ENCODE measurements at places on chromosomes 2 and 18.

DNA sequence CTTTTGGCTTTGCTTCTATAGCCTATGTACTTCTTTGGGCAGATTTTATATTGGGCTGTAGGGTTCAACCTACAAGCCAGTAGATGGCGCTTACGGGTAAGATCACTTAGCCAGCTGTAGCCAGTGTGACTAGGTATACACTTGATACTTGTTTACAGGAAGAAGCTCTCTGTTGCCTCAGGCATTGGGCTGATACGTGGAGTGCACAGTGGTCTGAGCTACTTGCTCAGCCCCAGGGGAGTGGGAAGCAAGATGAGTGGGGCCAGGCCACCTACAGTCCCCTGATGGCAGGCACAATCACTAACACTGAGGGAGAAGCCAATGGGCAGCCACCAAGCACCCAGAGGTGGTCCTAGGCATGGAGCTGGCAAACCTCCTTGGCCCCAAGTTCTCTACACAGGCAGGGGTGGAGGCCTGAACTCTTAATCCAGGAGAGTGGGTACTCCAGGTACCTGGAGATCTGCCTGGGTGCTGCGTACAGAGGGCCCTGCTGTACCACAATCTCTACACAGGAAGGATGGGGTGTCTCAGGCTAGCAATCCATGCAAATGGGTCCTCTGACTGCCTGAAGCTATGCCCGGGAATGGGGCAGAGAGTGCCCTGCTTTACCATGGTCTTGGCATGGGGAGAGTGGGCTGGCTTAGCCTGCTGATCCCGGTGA is 122.2 kb downstream of the NCOA1 start:
- no peak for DNase-seq

- peak; percentile 76 for DNase-seq
These were observed at the start of gene NCKAP1 for GRCh38 chr2:183038341-183039300. Gene NCKAP1 (minus strand): TSS chr2:183038457. CDS start chr2:183038099, 358 bp downstream.

- DNase-seq = no peak
These were observed 18.3 kb downstream of the RAMP1 start for GRCh38 chr2:237877576-237878307.

DNA sequence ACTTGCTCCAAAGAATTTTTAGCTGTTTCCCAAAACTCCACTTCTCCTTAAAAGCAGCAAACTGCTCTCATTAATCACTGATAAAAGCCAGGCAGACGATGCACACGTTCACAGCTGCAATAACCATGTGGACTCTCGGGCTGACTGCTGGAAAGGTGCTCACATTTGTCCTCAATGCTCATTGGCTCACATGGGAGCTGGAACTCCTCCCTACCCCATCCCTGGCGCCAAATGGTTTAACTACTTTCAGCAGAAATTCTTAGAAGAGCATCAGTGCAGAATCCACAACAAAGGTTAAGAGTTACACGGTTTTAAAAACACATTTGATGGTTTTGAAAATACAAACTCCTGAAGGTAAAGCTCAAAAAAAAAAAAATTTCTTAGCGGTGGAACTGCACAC is 117.1 kb downstream of the NOL10 start:
- DNase-seq = no peak

DNA sequence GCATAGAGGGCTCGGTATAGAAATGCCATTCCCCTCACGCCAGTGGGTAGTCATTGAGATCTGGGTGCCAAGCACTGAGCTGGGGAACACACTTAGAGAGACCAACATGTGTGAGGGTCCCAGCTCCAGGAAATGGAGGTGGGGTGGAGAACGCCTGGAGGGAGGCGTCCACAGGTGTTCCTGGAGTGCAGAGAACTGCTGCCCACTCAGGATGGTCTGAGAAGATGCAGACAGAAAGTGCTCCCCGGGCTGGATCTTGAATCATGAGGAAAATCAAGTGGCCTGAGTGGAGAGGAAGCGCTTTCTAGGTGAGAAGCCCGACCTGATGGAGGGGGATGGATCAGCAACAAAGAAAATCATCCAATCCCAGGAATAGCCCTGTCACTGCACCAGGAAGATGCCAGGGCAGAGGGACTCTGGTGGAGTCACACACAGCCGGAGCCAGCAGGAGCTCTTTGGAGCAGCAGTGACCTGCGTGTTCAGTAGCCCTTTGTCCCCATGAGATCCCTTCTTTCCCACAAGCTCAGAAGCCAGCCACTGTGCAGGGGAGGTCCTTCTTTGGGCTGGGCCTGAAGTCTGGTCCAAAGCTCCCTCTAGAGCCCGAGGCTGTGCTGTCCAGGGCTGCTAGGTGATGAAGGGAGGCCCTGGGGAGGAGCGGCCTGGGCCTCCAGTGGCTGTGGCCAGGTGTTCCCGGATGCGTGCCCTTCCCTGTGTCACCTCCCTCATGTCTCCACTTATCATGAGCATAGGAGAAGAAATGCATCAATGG is 112.3 kb downstream of the RNF144A start:
- no peak for DNase-seq

GRCh38 chr18:10299643-10300042 is 154.8 kb upstream of the APCDD1 start:
- DNase-seq = no peak

DNA sequence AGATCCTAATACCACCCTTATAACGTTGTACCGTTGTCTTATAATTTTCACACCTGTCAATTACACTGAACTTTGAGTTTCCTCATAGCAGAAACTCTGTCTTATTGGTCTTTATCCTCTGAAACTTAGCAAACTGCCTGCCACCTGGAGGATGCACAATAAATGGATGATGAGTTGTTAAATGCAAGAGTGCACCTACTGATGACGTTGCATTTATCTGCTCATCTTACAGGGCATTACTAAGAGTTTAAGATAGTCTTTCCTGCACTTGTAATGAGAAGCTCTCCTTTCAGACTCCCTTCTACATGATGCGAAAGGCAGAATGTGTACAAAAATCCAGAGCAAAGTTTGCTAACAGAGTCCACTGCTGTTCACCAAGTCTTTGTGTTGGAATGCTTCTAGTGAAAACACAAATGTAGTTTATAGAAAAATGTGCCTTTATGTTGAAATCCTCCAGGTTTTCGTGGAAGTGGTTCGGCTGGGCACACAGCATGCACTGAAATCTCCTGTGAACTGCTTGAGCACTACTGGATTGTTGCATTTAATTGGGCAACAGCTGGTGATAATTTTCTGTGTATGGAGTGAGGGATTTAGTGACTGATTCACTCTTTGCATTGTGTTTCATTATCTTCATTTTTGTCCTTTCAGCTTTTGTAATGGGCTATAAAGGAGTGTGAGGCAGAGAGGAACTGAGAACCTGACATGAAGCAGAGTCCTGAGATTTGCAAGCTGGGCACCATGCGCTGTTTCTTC is 665.8 kb upstream of the ID2 start:
- DNase-seq = no peak

GRCh38 chr2:33275689-33276444 is 200.6 kb upstream of the RASGRP3 start:
- DNase-seq = no peak

- DNase-seq = no peak
These were observed 34.9 kb upstream of the CYP26B1 start for GRCh38 chr2:72182547-72182946.

- no peak for DNase-seq
These were observed 29.0 kb upstream of the EPAS1 start for GRCh38 chr2:46268196-46268595.

DNA sequence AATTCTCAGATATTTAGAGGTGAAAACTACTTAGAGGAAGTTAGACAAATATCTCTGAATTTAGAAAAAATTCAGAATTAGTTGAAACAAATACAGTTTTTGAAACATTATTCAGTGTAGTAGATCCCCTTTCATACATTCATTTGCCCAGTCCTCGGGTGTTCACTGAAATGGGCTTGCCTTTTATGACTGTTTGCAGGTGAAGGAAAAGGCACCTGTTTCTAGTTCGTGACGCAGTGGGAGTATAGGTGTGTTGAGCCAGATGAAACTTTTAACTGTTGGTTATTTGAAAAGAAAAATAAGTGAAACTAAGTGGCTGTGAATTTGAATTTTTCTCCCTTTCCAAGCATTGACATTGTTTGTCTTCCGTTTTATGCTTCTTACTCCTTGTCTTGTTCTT is 28.9 kb downstream of the TMEFF2 start:
- DNase-seq = no peak

GRCh38 chr2:48138898-48139297 is 232.6 kb upstream of the FBXO11 start:
- DNase-seq = no peak

GRCh38 chr18:49170145-49170544 is 219.4 kb upstream of the SMAD7 start:
- no peak for DNase-seq

GRCh38 chr2:37414470-37414949 is 70.1 kb downstream of the QPCT start:
- DNase-seq = peak; percentile 10

DNA sequence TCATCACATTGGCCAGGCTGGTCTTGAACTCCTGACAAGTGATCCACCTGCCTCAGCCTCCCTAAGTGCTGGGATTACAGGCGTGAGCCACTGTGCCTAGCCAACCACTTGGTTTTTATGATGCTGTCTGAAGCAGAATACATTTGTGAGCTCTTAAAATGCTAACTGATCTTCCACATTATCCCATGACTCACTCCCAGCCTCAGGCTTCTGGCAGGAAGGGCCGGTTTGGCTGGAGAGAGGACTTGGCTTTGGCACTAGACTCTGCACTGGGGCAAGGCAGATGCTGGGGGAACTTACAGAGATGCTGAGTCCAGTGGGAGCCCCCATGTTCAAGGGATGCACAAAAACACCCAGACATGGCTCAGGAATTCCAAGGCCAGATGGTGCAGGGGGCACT is 40.5 kb upstream of the SH3BP4 start:
- DNase-seq = no peak

GRCh38 chr18:69330385-69331005 is 70.2 kb upstream of the DOK6 start:
- no peak for DNase-seq

DNA sequence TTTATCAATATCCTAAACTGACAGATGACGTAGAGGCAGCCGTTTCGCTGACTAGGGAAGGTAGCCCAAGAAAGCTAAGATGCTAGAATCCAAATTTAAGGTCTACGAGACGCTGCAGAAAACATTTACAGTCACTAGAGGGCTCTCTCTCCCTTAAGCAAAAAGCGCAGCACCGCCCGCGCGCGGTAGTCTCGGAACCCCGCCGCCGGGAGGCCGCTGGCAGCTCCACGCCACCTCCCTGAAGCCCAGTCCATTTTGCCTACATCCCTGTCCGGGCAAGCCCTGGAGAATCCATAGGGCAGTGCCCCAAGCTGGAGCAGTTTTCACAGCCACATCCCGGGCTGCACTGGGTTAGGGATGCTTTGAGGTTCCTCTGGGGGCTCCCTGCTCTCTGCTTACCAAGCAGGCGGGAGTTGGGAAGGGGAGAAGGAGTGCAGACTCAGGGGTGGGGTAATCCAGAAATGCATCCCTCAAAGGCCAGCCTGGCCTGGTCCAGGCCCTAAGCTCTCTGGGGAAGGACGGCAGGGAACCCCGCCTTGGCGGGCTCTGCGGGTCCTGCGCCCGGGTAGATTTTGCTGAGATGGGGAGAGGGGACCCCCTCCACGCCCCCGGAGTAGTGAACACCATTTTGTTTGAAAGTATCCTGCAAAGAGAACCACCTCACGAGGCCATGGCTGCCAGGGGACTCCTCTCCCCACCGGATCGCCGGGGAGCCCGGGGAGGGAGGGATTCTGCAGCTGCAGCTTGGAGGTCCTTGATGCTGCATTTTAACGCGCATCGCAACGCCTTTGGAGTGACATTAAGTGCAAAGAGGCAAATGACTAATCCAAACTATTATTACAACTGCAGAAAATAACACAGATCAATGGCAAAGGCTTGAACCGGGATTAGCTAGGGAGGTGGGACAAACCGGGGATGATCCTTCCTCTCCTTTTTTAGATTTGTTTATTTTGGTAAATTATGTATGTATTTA is 1.3 kb upstream of the DPYSL5 start:
- DNase-seq = peak; percentile 27

DNA sequence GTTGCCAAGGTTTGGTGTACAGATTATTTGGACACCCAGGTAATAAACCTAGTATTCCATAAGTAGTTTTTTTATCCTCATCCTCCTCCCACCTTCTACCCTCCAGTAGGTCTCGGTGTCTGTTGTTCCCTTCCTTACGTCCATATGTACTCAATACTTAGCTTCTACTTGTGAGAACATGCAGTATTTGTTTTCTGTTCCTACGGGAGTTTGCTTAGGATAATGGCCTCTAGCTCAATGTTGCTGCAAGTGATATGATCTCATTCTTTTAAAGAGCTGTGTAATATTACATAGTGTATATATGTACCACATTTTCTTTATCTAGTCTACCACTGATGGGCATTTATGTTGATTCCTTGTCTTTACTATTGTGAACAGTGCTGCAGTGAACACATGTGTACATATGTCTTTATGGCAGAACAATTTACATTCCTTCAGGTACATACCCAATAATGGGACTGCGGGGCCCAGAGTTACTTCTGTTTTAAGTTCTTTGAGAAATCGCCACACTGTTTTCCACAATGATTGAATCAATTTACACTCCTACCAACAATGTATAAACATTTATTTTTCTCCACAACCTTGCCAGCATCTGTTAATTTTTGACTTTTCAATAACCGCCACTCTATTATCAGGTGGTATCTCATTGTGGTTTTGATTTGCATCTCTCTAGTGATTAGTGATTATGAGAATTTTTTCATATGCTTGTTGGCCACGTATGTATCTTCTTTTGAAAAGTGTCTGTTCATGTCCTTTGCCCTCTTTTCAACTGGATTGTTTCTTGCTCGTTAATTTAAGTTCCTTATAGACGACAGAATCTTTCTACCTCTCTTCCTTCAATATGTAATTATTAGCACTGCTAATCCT is 88.0 kb downstream of the MEMO1 start:
- no peak for DNase-seq

DNA sequence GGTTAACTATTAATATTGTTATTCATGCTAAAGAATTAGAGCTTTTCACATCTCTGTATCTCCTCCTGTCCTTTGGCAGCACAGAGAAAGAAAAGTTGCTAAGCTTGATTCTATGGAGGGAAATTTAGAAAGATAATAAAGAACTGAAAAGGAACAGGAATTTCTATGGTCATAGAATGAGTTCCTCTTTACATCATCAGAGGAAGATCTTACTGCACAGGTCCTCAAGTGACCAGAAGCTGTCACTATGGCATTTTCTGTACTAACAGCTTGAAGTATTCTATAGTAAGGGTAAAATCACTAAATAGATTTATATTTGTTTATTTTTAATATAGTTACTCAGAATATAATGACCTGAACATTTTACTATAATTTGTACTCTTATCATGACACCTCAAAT is 6.0 kb upstream of the PRKD3 start:
- no peak for DNase-seq

DNA sequence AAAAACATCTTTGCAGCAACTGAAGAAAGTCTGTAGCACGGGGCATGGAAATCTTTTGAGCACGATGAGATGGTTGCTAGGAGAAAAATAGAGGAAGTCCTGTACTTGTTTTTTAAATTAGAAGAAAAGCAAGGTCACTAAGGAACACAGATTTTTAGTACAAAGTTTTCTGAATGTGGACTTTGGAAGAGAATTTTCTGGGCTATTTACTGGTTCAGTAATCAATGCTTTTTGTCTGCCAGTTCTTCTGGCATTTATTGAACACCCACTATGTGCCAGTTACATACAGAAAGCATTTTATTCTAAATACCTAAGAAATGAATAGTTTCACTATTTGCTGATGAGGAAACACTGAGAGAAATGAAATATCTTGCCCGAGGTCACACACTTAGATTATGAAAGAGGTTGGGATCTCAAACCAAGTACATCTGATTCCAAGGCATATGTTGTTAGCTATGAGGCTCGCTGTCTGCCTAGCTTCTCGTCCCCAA is 15.6 kb upstream of the MAP3K20 start:
- DNase-seq = no peak

All from NCI-H1048 (cell line).